Stimulated activated CD4-positive, alpha-beta T cell treated with anti-CD3 and anti-CD28 coated beads, Interleukin-12 subunit alpha, Interleukin-12 subunit beta, amount 100 ng/mL, for 24 hours (primary cell): ENCODE measurements at places on chromosomes 2 and 18.

- DNase-seq: no peak
Observed at GRCh38 chr2:239811806-239812560, 213.2 kb downstream of the NDUFA10 start.

- DNase-seq: no peak
Observed at GRCh38 chr2:70009762-70010575, 48.5 kb upstream of the ASPRV1 start.

- DNase-seq: no peak
Observed at GRCh38 chr18:63158012-63158631, 161.4 kb downstream of the BCL2 start.

GRCh38 chr18:434410-434809 is 66.1 kb downstream of the COLEC12 start:
- DNase-seq: no peak

DNA sequence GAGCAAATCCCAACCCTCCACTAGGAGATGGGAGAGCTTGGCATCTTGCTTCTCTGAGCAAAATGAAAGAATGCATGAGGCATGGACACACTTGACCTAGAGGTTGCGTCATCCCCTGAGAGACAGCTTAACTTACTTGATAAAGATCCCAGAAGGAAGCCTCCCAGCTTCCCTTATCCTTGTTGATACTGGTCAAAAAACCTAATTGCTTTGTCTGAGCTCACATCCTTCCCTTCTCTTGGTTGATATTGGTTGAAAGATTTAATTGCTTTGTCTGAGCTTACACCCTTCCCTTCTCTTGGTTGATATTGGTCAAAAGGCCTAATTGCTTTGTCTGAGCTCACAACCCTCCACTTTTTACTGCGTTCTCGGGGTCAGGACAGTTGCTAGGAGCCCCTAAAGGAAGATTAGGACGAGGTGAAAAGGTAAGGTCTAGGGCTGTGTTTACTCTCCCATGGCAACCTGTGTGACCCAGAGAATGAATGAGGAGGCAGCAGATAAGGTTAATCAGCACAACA is 12.2 kb upstream of the BOD1L2 start:
- DNase-seq: no peak

DNA sequence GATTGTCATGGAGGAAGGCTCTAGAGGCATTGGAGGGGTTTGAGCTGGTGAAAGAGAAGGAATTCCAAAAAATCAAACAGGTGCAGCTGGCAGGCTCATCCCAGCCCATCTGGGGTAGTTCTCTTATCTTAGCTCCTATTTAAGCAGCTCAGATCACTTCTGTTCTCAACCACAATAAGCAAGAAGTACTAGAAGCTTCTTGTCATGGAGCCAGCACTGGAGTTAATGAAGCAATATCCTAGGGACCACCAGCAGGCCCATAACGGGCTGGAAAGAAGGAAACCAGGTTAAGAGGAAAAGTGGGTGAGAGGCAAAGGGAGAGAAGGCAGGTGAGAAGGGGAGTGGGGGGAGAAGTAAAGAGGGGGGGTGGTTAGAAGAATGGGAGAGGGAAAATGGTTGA is 100.7 kb upstream of the ZFP36L2 start:
- DNase-seq: no peak

DNA sequence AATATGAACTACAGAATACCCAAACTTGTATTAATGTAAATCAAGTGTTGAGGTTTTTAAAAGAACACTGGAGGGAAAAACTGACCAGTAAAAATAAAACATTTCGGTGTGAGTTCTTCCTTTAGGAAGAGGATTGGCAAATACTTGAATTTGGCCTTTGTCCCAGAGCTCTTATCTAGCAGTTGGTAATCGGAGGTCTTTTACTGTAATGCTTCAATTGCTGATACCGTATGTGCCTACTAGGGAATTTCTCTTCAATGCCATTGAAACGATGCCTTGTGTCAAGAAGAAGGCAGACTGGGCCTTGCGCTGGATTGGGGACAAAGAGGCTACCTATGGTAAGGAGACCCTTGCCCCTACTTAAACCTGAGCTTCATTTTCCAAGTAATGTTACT is 4.1 kb downstream of the RRM2 start:
- no peak for DNase-seq

DNA sequence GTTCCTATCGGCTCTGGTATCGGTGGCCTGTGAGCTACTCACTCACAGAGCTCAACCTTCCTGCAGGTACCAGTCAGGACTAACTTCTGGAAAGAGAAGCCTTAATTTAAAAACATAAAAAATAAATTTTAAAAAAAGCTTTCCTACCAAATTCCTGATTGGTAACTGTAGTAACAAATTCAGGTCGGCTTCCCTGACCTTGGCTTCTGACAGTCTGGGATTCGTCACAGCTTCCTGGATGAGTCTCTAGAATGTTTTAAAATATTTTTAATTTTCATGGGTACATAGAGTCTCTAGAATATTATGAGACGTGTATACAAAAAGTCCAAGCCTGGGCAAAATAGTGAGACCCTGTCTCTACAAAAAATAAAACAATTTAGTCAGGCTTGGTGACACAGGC is 45.0 kb upstream of the MTCL1 start:
- no peak for DNase-seq

GRCh38 chr2:238927746-238928519 is 80.0 kb downstream of the TWIST2 start:
- DNase-seq: no peak

- DNase-seq: no peak
Observed at GRCh38 chr2:42223855-42224268, 54.7 kb downstream of the EML4 start.

- no peak for DNase-seq
Observed at GRCh38 chr2:51846018-51846417, 814.1 kb upstream of the NRXN1 start.

GRCh38 chr2:106109675-106110424 is 84.3 kb downstream of the UXS1 start:
- DNase-seq: no peak

- DNase-seq: no peak
Observed at GRCh38 chr2:237542001-237542704, 24.2 kb upstream of the PRLH start.

- DNase-seq: no peak
Observed at GRCh38 chr2:24850944-24851343, 57.7 kb downstream of the CENPO start.

DNA sequence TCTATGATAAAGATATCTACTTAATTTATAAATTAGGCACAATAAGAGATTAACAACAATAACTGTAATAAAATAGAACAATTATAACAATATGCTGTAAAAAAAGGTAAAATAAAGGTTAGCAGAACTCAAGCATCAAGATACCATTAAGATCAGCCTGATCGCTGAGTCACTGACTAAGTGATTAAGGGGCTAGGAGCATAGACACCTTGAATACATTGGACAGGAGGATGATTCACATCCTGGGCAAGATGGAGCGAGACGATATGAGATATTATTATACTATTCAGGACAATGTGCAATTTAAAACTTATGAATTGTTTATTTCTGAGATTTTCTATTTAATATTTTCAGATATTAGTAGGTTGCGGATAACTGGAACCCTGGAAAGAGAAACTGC is 1277.8 kb upstream of the ZEB2 start:
- no peak for DNase-seq

- no peak for DNase-seq
Observed at GRCh38 chr2:201313362-201313761, 43.8 kb downstream of the FLACC1 start.

GRCh38 chr2:19866771-19867170 is 35.0 kb downstream of the TTC32 start:
- DNase-seq: no peak

GRCh38 chr18:3648200-3648599 is 198.2 kb downstream of the TGIF1 start:
- no peak for DNase-seq

- no peak for DNase-seq
Observed at GRCh38 chr18:71116535-71116934, 827.7 kb downstream of the SOCS6 start.

- no peak for DNase-seq
Observed at GRCh38 chr2:105785095-105785847, 40.6 kb downstream of the NCK2 start.

DNA sequence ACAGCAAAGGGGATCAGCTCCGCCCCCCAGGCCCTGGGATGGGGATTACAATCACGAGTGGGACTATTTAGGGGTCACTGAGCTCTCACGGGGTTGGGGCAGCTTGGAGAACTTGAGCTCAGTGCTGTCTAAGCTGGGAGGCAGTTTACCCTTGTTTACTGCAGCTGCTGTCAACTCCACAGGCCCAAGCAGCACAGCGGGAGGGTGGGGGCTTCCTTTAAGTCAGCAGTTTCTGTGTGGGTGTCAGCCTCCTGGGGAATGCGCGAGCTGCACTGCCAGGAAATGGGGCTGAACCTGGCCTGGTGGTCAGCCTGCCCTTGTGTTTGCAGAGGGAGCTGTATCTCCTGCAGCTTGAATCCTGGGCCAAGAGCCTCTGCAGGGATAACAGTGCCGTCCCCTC is 29.8 kb downstream of the TOGARAM2 start:
- DNase-seq: no peak

DNA sequence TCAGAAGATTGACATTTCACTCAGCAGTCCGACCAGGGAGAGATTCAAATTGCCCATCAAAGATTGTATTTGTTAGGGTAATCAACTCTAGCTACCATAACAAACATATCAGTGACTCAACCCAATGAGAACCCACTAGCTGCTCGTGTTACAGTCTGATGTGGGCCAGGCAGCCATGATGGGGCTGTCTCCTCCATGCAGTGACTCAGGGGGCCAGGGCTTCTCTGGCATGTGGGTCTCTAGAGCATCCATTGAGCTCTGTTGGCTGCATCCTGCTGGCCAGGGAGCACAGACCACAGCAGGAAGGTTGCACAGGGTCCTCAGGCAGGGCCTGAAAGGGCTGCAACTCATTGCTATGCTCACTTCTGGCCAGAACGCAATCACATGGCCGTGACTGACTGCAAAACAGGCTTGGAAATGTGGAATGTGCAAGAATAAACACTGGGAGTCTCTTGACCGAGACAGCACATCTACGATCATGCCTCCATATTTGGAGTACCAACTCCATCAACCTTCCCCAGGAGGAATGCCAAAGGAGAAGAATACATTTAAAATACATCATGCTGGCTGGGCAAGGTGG is 216.8 kb downstream of the EIPR1 start:
- no peak for DNase-seq

- no peak for DNase-seq
Observed at GRCh38 chr2:10750610-10751009, 29.2 kb downstream of the ATP6V1C2 start.

GRCh38 chr2:102703748-102704147 is 58.1 kb upstream of the TMEM182 start:
- DNase-seq: no peak

GRCh38 chr18:6476190-6476589 is 61.5 kb upstream of the L3MBTL4 start:
- DNase-seq: no peak

- DNase-seq: no peak
Observed at GRCh38 chr2:176111309-176111663, 4.2 kb downstream of the HOXD11 start.

GRCh38 chr2:114031605-114032505 is 142.0 kb downstream of the ACTR3 start:
- no peak for DNase-seq

- no peak for DNase-seq
Observed at GRCh38 chr18:13570856-13571495, 155.4 kb downstream of the FAM210A start.

- DNase-seq: no peak
Observed at GRCh38 chr18:74436158-74436769, 20.8 kb downstream of the DIPK1C start.

DNA sequence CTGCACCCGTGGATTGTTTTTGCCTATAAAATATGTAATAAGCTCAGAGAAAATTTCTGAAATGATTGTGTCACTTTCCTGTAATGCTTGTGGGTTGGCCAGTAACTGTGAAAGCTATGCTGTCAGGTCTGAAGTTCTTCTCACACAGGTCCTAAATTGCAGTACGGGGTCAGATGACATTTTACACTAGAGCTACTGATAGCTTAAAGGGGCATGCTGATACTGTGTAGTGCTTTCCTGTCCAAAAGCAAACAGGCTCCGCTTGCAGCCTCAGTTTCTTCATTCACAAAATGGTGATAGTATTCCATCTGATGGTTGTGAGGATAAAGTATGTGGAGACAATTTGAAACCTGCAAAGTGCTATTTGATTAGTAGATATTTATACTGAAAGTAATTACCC is 7.6 kb upstream of the FARSB start:
- DNase-seq: no peak

GRCh38 chr2:219688560-219689445 is 61.4 kb downstream of the SLC4A3 start:
- no peak for DNase-seq

DNA sequence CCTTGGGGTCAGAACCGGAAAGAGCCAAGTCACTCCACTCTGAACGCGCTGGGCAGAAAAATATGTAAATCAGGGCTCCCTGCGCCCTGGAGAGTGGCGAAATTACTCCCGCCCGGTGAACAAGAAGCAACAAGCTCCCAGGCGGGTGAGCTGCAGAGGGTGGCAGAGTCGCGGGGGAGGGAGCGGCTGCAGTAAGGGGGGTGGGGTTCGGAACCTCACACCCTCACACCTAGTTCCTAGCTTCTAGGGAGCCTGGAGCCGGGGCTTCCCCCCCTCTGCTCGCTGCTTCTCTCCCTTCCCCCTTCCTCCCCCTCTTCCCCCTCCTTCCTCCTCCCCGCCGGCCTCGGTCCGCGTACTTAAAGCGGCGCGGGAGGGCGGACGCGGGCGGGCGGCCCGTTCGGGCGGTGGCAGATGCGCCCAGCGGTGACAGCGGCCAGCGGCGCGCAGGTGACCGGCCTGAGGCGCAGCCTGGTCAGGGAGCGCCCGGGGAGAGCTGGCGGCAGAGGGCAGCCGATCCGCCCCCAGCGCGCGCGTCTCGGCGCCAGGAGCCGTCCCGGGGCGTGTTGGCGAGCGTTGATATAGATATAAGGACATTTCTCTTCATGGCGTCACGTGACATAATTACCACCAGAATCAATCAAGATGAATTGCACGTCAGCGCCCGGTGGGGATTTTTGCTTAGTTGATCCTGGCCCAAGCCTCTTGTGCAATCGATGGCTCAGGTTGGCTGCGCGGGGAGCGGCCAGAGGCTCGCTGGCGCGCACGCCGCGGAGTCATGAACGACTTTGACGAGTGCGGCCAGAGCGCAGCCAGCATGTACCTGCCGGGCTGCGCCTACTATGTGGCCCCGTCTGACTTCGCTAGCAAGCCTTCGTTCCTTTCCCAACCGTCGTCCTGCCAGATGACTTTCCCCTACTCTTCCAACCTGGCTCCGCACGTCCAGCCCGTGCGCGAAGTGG is at the start of gene HOXD11:
HOXD11 (plus strand) TSS at position 700 of the 959 bp plus-strand sequence; CDS start at position 776, 76 bp downstream.
- DNase-seq: no peak

DNA sequence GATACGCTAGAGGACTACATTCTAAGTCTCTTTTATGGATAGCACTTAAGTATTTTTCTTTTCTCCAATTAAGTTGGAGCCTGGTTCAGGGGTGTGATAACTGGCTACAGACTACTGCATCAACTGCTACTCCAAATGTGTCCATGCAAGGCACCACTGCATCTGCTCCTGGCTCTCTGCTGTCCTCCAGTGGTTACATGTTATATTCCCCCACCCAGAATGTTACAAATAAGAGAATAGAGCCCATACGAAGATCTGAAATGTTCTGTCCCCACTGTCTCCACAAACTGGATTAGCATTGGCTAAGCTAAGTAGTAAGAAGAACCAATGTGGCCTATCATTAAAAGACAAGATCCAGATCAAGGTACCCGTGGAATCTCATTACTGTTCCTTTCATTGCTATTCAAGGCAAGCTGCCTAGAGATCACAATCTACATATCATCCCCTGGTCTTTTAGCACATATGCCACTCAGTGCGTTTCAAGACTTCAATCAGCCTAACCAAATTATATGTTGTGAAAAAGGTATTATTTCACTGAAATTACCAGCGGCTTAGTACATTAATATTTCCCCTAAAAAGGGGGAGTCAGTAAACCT is 308.3 kb upstream of the SLC8A1 start:
- DNase-seq: no peak

- no peak for DNase-seq
Observed at GRCh38 chr2:24515831-24516230, 24.8 kb downstream of the NCOA1 start.
